ENCODE measurements at places on chromosomes 16 and 17.

DNA sequence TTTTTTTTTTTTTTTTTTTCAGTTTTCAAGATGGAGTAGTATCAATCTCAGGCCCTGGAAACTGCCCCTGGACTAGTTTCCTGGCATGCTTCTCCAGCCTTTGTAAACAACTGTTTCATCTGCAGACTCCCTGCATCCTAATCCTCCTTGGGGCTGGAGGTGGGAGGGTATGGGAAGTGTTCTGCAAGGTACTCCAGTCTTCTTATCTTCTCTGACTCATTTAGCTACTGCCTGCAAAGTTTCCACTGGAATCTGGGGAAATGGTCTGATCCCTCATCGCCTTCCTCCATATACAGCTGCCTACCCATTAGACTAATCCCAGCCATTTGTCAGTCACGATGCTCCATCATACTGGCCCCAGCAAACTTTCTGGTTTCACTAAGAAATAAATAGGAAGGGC, 21.5 kb downstream of the COPZ2 start:
- DNase-seq = no peak

GRCh38 chr16:52191531-52192134, 355.3 kb downstream of the TOX3 start:
- no peak for DNase-seq

GRCh38 chr17:35725802-35726126, 5.7 kb upstream of the RASL10B start:
- DNase-seq = no peak

GRCh38 chr17:11928436-11928835, 68.8 kb downstream of the ZNF18 start:
- DNase-seq = no peak

DNA sequence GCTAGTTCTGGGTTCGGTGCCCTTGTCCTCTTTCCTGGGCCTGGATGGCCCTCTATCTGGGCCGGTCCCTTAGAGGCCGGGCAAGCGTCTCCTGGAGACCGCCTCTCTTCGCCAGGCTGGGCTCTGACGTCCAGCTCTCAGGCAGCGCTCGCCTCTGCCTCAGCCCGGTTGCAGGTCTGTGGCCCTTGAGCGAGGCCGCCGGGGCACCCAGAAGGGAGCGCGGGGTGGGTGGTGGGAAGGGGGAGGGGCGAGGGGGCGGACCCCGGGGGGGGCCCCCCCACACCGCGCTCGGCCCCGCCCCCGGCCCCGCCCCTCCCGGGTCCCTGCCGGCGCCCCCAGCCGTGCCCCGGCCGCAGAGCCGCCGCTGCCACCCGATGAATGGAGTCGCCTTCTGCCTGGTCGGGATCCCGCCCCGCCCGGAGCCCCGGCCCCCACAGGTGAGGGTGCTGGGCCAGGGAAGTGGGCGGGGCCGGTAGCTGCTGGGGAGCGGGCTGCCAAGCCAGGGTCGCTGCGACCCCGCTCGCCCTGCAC, at the start of gene ARHGAP23:
TSS of gene ARHGAP23 (plus strand) at position 353 of the 531 bp plus-strand sequence. CDS start at position 375, 22 bp downstream.
- no peak for DNase-seq

DNA sequence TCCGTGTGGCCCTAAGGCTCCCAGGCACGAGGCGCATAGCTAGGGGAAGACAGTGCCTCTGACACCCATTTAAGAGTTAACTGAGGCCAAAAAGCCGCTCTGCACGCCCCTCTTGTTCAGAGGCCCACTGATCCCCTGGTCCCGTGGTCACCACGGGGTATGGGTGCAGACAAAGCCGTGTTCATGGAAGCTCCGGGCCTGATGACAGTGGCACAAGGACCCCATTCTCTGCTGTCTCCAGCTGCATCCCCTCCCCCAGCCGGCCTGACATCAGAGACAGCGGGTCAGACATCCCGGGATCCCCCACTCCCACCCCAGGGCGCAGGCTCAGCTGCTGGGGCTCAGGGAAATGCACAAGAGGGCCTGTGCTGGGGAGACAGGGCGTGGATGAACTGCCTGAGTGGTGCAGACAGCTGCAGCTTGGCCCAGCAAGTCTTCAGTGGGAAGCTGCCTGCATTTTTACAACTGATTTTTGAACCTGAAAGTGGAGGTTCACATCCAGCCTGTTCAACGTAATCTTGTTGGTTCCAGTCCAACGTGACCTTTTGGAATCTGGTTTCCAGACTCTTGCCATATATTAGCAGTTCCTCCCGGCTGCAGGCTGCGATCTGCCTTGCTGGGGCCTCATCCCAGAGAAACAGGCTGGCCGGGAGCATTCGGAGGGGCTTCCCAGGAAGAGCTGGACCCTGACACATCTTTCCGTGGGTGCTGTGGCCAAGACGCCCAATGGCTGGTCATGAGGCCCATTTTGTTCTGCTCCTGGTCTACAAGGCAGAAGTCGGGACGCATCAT, 9.7 kb upstream of the BAHCC1 start:
- DNase-seq = no peak

DNA sequence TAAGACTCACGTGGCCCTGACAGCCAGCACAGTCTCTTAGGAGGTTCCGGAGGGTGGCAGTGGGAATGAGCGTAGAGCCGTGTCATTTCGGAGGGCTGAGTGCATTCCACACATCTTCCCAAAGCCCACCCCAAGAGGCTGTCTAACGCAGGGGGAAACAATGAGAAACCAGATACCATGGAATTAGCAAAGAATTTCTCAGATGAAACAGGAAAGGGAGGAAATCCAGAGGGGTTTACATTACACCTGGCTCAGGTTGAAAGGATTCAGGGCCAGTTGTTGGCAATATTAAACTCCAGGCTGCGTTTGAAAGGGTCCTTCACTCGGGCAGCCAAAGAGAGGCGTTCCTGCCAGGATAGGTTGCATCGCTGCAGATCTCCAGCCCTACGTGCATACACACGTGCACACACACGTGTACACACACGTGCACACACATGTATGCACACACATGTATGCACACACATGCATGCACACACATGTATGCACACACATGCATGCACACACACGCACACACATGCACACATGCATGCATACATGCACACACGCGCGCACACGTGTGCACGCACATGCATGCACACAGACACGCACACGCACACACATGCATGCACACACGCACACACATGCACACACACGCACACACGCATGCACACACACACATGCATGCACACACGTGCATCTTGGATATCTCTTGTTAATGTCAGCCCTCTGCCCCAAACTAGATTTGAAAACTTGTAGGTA, 12.2 kb downstream of the CBX4 start:
- DNase-seq = no peak

DNA sequence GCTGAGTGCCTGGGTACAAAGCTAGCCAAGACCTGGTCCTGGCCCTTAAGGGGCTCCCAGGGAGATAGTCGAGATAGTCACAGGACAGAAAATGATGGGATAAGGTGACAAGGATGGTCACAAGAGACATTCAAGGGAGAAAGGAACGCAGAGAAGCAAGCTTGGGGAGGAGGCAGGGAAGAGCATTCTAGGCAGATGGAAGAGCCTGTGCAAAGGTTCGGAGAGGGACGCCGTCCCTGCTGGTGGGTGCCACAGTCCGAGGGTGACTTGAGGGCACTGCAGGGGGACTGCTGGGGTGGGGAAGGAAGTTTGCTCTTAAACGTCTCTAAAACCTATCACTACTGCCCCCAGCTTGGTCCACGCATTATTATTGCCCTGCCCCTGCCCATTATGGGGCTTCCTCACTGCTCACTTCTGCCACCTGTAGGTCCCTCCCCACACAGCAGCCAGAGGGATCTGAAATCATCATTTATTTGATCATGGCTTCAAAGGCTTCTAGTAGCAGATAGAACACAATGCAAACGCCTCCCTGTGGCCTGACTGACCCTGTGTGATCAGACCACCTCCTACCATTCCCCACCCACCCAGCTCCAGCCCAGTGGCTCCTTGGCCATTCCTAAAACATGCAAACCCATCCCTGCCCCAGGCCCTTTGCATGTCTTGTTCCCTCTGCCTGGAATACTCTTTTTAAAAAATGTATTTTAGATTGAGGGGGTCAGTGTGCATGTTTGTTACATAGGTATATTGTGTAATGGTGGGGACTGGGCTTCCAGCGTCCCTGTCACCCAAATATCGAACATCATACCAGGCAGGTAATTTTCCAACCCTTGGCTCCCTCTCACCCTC, 60.3 kb downstream of the RMI2 start:
- no peak for DNase-seq

DNA sequence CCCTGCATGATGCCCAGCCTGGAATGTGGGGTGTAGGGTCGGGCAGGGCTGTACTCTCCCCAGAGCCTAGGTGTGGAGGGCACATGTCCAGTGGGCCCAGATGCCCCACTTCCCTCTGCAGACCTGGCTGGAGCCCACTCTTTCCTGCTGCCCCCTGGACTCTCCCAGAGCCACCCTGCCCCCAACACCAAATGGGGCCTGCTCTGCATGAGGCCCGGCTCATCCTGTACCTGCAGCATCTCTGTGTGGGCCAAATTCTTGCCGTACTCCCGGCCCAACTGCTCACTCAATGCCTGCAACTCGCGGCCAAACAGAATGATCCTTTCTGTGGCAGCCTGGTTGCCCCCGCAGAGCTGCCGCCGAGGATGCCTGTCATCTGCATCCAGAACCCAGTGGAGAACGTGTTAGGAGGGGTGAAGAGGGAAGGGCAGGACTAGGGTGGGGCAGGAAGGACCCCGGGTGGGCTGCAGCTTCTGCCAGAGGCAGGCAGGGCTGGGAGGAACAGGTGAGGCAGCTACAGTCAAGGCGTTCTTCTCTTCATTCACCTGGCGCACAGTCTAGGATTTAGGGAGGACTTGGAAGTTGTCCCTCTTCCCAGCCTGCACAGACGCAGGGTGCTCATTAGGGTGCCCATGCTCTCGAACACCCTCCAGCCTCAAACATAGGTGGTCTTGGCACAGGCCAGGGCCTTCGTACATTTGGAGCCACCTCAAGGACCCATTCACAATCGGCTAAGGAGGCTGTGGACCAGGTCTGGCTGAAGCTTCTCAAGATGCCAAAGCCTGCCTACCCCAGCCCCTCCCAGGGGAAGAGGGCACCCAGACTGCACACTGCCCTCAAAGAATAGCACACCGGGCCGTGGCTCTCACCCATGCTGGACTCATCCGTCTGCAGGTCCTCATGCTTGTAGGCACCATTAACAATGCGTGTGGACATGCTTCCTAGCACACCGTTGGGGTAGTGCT, 8.7 kb upstream of the GFOD2 start:
- no peak for DNase-seq

DNA sequence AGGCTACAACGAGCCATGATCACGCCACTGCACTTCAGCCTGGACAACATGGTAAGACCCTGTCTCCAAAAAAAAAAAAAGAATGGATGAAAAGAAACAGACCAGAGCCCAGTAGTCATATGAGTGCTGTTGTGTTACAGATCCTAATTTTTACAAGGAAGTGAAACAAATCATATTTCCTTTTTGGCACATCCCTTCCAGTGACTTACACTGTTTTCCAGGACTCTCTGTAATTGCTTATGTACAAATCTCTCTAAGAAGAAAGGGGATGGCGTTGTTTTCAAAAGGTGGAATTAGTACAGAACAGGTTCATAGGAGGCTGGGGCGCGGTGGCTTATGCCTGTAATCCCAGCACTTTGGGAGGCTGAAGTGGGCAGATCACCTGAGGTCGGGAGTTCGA, 19.8 kb upstream of the ZNF594 start:
- DNase-seq = no peak

DNA sequence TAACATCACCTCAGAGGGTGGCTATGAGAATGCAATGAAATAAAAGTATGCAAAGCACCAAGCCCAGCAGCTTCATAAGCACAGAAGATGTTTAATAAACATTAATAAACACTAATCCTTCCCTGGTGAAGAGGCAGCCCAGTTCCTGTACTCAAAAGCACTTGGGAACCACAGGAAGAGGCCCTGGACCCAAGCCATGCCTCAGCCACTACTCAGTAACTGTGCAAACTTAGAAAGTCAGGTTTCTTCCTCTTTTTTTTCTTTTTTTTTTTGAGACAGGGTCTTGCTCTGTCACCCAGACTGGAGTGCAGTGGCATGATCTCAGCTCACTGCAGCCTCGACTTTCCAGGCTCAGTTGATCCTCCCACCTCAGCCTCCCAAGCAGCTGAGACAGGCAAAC, 5.3 kb downstream of the ARHGAP17 start:
- DNase-seq = no peak

DNA sequence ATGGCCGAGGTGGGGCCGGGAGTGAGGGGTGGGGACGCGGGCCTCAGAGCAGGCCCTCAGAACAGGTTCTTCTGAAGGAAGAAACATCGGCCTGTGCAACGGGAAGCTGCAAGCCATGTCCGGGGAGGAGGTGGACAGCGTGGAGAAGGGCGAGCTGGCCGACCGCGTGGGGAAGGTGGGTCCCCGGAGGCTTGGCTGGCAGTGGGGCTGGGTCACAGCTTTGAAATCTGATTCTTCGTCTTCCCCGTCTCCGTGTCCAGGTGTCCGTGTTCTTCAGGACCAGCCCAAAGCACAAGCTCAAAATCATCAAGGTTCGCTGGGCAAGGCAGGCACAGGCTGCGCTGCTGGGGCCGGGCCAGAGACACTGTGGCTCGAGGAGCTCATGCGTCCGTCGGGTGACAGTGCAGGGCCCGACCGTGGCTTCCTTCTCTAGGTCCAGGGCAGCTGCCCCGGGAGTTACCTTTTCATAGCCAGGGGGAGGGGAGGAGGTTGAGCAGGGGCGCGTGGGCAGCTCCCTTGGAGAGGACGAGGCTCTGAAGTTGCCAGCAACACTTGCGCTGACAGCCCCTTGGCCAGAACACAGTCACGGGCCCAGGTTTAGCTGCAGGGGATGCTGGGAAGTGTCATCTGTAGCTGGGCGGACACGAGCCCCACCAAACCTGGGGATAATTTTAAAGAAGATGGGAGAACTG, 51.3 kb downstream of the MEAK7 start:
- DNase-seq = no peak

DNA sequence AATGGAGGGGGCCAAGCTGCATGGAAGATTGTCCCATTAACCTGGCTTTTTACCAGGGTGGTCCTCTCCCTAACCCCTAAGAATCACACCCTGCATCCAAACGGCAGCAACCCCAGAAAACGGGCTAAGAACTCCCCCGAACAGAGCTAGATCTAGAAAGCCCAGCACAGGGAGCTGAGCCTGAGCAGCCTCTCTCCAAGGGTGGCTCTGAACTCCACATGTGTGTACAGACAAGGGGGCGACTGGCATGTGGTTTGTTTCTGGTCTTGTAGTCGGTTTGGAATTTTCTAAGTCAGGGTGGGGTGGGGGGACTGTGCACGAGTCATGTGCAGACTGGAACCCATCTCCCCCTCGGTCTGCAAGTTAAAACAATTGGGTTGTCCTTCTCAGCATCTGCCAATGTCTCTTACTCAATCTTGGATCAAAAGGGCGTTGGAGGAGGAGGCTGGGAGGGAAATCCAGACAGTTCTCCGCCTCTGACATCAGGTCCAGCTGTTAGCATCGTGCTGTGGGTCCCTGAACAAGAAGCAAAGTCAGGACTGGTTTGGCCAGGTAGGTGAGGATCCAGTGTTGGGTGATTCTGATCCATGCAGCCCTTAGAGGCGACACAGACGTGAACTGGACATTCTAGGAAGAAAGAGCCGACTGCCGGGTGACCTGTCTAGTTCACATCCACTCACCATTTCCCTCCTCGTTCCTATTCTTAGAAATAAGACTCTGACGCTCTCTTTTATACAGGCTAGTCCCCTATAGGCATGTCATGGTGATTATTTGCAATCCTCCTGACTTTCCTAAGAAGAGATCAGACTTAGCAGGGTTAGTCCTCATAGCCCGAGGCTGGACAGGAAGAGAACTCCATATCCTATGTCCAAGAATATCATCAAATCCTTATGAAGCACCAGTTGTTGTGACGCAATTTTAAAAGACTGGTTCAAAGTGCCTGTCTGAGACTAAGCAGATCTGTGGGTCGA, 381.8 kb downstream of the SOX9 start:
- no peak for DNase-seq

GRCh38 chr16:50025537-50025931, 509 bp downstream of the CNEP1R1 start:
- DNase-seq = no peak

Measured in SIG-M5 (cell line).